ENCODE measurements at places on chromosomes 5 and 9. TPM values are rescaled to one million over a fixed set of nuclear protein-coding genes. Genes with fewer than 3 reads are reported as not detected.

DNA sequence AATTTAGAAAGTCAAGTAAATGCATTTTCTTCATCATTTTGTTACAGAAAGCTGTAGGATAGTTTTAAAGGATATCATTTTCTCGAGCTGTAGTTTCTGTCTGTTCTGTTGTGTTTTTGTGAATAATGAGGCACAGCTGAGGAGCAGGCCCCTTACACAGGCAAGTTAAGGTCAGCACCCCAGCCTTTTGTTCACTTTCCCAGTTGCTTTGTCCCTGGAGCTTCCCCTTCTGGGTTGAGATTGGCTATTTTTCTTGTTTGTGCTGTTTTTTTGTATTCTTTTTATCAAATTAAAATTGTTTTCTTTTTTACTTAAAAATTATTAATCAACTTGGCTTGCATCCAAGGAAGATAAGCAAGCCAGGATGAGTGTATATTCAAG, 213.8 kb upstream of the ACTBL2 start:
- DNase-seq: no peak

DNA sequence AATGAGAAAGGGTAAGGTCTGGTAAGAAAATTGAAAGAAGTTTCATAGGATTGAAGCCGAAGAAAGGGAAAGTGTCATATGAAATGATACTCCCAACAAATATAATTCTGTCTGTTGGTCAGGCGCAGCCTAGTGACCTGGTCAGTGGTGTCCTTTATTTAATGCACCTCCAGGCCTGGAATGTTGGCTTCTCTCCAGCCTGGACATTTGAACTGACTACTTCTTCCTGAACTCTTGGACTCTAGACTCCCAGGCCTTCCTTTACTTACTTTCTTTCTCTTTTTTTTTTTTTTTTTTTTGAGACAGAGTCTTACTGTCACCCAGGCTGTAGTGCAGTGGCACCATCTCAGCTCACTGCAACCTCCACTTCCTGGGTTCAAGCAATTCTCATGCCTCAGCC, 1381.5 kb upstream of the WWC1 start:
- no peak for DNase-seq

DNA sequence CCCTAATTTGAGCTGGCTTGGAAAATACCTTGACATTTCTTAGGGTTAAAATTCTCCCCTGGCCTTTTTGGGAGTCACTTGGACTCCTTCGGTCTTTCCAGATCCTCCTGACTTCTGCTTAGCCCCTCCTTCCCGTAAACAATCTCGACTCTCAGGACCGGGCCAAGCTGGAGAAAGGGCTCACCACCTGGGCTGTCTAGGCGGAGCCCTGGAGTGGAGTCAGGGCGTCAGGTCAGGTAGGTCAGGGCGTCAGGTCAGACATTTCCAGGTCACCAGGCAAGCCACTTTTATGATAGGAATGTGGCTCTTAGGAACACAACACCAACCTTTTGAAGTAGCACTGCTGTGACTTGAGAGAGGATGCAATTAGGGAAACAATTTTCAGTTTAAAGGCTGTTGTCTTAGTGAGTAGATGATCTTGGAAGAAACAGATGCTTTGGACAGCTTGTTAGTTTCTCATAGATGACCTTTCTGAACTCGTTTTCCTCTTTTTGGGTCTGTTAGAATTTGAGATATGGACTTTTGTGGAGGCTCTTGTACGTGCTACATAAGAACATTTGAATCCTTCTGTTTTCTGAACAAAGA, 12.8 kb downstream of the OSTF1 start:
- no peak for DNase-seq

DNA sequence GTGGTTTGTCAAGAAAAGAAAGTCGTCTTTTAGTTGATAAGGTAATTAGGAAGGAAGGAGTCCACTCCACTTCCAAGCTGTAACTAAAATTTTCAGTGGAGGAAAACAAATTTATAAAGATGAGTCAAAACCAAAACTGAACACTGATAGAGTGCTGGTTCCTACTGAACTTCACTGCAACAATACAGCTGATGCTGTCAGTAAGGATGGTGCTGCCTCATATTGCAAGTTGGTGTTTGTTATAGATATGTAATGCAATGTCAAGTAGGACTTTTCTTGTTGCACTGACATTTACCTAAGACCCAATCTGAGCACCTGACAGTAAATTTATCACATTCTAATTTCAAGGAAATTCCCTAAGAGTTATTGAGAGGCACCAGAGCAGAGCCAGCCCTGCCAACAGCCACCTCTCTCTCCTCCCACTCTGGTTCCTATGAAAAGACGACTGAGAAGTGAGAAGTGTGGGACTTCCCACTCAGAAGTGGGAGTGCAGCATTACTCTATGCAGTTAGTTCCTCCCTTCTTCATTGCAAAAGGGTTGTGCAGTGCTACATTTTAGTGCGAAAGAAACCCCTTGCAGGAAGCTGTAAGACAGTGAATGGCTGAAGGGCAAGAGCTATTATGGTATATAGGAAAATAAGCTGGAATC, 350.8 kb downstream of the NFIB start:
- DNase-seq: no peak

- DNase-seq: peak; percentile 43
Measured at GRCh38 chr5:36602704-36603321, 3.6 kb upstream of the SLC1A3 start.

DNA sequence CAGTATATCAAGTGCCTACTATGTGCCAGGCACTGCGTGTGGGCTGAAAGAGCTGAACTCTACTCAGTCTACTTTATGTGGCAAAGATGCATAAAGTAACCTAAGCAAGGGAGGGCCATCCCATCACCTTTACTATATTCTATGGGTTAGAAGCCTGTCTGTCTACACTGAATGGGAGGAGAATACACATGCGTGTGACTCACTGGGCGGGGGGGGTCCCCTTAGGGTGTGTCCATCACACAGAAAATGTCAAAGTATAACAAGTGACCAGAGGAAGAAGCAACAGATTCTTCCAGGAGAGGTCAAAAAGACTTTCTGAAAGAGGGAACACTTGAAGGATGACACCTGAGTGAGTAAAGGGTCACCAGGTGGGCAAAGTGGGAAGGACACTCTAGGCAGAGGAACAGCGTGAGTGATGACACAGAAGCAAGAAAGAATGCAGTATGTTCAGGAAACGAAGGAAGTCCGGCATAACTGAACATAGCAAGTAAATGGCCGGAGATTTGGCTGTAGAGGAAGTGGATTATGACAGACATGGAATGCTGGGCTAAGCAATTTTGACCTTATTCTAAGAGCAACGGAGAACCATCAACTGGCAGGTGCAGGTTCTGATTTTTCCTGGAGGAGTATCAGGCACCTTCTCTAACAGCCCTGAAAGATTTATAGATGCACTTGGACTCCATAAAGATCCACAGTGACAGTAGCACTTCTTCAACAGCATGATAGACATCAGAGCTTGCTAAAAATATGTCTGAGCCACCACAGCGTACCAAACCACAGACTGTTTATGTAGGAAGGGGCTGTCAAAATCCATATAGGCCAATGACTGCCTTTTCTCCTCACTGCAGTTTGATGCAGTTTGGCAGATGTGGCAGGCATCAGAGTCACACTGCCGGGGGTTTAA, 8.0 kb upstream of the WHRN start:
- no peak for DNase-seq

DNA sequence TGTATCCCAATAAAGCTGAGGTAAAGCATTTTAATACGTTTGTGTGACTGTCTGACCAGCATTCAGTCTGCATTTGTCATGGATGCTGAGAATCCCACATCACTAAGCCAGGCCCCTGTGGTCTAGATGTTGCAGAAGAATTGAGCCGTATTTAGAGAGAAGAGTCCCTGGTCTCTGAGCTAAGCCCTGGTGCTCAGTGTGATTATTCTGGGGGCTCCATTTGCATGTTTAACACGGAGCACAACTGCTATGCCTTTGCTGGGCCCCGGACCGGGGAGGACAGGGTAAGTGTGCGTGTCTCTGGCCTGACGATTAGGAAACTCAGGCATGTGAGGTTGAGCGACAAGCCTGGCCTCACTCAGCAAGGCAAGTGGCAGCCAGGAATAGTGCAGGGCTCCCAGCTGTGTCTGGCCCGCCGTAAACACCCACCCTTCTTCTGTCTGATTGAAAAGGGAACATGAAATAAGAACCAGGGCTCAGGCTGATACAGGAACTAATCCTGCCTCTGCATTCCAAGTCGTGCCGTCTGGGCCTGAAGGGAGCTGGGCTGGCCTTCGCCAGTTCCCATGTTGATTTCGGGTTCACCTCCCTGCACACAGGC, 22.3 kb downstream of the FAM78A start:
- peak; percentile 21 for DNase-seq

DNA sequence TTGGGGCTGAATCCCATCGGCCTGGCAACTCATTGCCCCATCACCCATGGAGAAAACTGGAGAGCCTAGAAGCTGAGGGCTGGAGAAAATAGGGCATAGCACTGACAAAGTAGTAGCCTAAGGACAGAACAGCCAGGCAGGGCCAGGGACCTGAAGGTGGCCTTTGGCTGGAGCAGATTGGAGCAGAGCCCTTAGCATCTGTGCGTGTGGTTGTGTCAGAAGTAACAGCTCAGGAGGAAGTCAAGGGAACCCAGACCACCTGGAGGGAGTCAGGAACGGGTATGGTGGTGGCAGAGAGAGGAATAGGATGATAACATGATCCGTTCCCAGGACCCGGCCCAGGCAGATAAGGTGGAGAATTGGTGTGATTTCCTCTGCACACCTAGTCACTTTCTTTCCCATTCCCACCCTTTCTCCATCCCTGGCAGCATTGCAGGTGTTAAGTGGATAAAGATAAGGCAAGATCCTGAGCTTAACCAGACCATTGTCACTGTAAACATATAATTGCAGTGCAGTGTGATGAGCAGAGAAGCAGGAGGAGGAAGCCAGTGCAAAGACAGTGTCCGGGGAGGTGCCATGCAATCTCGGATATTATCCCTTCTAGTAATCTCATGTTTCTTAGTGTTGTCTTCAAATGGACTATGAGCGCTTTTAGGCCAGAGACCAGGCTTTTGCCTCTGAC, 67.0 kb downstream of the NDFIP1 start:
- no peak for DNase-seq

GRCh38 chr5:108295578-108296368, 86.1 kb downstream of the FBXL17 start:
- peak; percentile 53 for DNase-seq

DNA sequence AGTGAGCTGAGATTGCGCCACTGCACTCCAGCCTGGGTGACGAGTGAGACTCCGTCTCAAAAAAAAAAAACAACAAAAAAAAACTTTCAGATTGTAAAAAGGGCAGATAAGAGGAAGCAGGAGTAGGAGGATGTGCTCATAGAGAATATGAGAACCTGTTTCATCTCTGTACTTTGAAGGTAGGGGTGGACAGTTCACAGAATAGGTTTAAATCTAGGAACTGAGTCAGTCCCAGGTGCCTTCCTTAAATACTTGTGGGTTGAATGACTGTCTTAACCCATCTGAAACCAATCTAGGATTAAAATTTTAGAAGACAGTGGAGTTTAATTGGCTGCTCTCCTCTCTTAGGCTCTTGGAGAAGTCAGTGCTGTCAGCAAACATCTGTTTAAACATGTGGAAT, 12.4 kb downstream of the POLK start:
- DNase-seq: no peak

GRCh38 chr5:80495891-80496290, 8.0 kb downstream of the FAM151B start:
- DNase-seq: no peak

- DNase-seq: no peak
Measured at GRCh38 chr5:140555747-140556312, 1.4 kb downstream of the SRA1 start.

DNA sequence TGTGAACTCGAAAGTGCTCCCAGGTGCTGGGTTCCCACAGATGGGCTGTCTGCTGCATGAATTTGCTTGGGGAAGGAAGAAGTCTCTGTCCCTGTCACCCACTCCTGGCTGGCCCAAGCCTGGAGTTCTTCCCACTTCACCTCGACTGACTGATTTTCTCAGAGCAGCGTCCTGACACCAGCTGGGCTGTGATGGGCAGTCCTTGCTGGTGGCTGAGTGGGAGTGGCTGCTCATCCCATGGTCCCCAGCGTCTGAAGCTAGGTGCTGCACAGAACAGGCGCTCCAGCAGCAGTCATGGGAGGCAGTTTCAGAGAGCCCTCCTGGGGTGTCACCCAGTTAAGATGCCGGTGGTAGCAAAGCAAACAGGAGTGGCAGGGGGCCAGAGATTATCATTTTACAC, 10.1 kb upstream of the NEURL1B start:
- no peak for DNase-seq

GRCh38 chr9:87588339-87588738, 90.7 kb downstream of the DAPK1 start:
- DNase-seq: no peak

DNA sequence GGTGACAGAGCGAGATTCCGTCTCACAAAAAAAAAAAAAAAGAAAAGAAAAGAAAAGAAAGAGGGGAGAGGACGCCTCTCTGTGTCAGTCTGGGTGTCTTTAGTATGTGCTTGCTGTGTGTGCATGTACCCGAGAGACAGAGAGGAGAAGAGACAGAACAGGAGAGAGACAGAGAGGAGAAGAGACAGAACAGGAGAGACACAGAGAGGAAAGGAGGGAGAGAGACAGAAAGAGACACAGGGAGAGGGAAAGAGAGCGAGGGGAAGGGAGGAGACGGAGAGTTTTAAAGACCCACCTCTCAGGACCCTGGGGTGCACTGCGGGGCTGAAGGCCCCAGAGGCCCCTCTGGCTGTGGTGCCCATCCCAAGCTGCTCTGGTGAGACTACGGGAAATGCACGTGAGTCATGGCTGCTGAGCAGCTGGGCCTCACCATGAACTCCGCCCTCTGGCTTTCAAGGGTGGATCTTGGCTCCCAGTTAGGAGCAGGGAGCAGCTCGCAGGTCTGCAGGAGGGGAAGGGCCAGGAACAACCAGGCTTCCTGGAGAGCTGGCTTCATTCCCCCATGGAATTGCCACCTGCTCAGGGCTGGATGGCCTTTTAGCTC, 7.9 kb downstream of the SLC6A3 start:
- peak; percentile 56 for DNase-seq

DNA sequence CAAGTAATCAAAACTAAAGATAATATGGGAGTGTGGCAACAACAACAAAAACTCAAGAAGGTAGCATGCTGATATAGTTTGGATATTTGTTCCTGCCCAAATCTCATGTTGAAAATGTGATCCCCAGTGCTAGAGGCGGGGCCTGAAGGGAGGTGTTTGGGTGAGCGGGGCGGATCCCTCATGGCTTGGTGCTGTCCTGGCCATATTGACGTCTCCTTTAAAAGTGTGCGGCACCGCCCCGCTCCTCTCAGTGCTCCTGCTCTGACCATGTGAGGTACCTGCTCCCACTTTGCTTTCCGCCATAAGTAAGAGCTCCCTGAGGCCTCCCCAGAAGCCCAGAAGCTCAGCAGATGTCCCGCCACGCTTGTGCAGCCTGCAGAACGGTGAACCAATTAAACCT, 25.6 kb downstream of the MED27 start:
- DNase-seq: no peak

DNA sequence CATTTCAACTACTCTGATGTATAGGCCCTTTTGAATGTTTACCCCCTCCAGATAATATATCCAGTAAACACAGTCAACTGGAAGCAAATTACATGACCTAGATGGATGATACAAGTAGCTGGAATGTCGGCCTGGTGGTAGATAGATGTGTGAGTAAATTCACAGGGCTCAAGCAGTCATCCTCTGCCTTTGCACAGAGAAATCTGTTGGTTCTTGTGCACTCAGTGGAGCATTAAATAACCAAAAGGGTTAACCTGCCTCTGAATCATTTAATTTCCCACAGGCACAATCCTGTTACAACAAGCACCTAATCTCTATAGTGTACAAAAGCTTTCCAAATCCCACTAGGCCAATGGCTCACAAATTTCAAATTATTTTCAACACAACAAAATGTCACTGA, 668.3 kb downstream of the DNAH5 start:
- no peak for DNase-seq

PSIP1 gene
- 77.6 TPM for total RNA-seq

IL13 gene
- total RNA-seq: not detected

TMEM161B gene
- total RNA-seq: 9.7 TPM

CCDC171 gene
- total RNA-seq: 2.9 TPM

TAF1L gene
- not detected for total RNA-seq

TRPM3 gene
- 0.60 TPM for total RNA-seq

MARCHF11 gene
- total RNA-seq: 5.1 TPM

SH3GLB2 gene
- 203 TPM for total RNA-seq

Data from cardiac muscle cell (in vitro differentiated cells and primary cell).